ENCODE measurements at places on chromosomes 2 and 18.

GRCh38 chr18:78807668-78808067 is 171.9 kb upstream of the SALL3 start:
- no peak for DNase-seq

- DNase-seq: no peak
Measured at GRCh38 chr2:233892793-233893192, 24.4 kb upstream of the TRPM8 start.

GRCh38 chr18:44979748-44980147 is 299.1 kb downstream of the SETBP1 start:
- no peak for DNase-seq

DNA sequence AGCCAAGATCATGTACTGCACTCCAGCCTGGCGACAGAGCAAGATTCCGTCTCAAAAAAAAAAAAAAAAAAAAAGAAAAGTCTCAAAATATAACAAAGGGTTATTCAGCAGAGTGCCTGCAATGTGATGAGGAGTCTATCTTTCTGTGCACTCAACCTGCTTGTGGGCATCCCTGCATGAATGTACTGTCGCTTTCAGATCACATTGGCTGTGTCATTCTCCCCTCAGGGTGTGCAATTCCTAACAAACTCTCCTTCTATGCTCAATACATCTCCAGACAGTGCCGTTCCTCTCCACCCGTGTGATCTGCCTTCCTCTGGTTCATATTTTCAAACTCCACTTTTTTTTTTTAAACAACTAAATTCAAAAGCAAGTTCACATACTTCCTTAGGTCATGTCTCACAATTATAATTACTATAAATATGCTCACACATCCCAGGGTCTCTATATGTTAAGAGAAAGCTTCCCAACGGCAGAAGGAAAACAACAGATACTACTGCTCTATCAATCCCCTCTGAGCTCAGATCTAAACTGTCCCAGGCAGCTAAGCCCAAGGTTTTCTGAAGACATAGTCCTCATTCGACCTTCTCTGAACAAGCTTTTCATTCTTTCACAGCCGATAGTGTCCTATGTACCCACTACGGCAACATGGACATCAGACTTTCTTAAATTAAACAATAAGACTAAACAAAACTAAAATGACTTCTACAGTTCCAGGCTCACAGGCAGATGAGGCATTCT is 35.2 kb downstream of the PTMA start:
- DNase-seq: no peak

GRCh38 chr18:38552732-38553321 is 987.2 kb upstream of the CELF4 start:
- DNase-seq: no peak

GRCh38 chr2:7029291-7030059 is 112.3 kb downstream of the RNF144A start:
- DNase-seq: no peak

- DNase-seq: no peak
Measured at GRCh38 chr2:19208479-19209199, 149.8 kb downstream of the OSR1 start.
